Activated CD8-positive, alpha-beta memory T cell treated with anti-CD3 and anti-CD28 coated beads for 1 hour (primary cell): ENCODE measurements at places on chromosomes 13 and 19.

- DNase-seq, result peak; percentile 4
Measured at GRCh38 chr13:51534041-51534817, 50.0 kb upstream of the WDFY2 start.

DNA sequence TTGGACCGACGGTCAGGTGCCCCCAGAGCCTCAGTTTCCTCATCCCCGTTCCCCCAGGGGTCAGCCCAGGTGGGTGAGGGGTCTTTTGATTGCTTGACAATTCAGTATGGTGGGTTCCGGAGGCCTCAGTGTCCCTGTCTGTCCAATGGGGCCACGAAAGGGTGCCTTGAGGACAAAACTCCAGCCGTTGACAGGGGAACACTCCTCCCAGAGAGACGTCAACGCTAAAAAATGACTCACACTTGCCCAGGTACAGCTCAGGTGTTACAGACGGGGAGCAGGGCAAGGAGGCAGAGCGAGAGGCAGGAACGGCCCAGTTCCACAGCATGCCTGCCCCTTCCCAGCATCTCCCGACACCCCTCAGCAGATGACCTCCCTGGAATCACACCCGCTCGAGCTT, 1.8 kb downstream of the TNFAIP8L1 start:
- no peak for DNase-seq

DNA sequence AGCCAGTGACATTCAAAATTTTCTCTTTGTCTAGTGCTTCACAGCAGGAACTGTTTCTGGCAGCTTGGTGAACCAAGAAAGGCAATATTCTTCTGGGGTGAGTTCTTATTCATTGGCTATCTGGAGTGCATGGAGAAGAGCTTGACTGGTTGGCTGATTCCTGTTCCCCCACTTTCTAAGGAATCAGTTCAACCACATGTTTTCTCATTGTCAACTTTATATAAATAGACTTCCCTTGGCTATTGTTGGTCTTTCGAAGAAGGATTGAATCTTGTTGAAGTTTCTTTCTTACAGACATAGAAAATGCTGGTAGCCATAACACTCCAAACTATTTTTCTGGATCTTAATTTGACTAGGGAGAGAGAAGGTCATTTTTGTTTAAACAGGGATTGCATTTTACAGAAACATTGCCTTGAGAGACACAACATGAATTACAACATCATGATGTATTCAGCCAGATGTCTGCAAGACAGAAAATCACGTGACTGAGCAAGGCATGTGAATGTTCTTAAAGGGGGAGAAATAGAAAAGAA, 85.2 kb downstream of the EDNRB start:
- no peak for DNase-seq

- DNase-seq, result no peak
Measured at GRCh38 chr13:103961129-103961528, 894.9 kb upstream of the SLC10A2 start.

DNA sequence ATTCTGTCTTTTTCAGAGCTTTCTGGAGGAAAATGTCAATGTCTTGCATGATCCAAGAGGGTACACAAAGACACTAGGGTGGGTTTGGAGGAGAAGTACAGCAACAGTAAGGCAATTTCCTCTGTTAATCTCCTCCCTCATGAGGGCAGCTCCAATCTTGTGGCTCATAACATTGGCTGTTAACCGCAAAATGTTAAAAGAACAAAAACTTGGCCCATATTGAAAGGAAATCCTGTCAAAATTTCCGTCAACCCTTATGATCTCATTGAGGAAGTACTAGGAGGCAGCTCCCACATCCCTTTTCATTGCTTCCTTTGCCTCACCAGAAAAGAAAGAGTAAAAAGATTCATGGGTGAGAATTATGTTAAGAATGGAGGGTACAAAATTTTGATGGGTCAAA, 11.6 kb downstream of the OXGR1 start:
- no peak for DNase-seq

GRCh38 chr19:29294343-29294811, 81.4 kb upstream of the UQCRFS1 start:
- no peak for DNase-seq

- DNase-seq, result no peak
Measured at GRCh38 chr13:83929157-83929556, 46.9 kb upstream of the SLITRK1 start.

DNA sequence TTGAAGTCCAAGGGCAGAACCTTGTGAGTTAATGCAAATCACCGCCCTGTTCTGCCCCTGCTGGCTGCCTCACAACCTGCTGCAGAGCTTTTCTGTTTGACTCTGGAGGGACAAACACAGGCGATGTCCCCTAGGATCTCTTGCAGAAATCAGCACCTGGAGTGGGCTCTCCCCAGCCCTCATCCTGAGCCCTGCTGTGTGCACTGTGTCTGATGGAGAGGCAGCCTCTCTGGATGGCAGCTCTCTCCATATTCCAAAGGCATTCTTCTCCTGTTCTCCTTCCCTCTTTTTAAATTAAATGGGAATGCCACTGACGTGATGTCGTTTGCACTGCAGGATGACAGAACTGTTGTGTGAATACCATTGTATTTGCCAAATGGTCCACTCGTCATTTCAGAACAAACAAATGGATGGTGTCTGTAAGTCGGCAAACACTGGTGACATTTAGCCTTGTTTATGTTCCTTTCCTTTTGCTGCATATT, 184.1 kb downstream of the ZNF536 start:
- no peak for DNase-seq

DNA sequence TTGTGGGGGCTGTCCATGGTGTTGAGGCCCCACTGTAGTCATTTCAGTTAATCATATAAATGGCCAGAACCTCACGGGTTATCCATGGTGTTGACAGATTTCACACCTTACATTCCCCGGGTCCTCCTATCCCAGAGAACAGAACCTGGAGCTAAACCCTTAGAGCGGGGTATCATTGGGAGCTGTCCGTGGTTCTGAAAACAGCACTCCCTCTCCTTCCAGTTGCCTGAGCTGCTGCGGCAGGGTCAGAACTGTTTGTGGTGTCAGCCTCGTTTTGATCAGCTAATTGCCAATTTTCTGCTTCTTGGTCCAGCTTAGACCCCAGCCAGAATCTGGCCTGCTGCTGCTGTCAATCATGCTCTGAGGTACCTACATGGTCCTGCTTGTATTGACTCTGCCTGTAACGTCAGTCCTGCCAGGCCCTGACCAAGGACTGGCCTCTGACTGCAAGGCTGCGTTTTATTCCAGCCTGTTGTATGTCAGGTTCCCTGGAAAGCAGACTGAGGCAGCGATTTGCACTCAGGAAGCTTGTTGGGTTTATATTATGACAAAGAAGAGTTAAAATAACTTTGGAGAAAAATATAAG, 55.8 kb upstream of the KCTD15 start:
- DNase-seq, result no peak

- no peak for DNase-seq
Measured at GRCh38 chr19:6042776-6043726, 65.1 kb upstream of the RANBP3 start.

GRCh38 chr13:94204163-94204562, 275.3 kb downstream of the DCT start:
- no peak for DNase-seq

- peak; percentile 23 for DNase-seq
Measured at GRCh38 chr19:3250675-3251074, 26.2 kb downstream of the CELF5 start.

DNA sequence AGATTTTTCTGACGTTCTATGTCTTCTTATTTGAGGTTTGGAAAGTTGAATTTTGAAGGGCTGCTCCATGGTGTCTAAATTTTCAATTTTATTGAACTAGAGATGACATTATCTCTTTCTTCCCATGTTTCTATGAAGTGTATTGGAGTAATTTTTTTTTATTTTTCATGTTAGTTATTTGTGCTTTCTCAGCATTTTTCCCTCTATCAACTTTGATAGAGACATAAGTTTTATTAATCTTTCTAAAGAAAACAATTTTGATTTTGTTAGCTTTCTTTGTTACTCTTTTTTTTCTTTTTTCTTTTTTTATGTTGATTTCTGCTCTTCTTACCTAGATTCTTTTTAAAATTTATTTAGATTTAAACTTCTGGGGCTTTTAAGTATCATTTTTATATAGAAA, 1694.8 kb downstream of the PCDH9 start:
- no peak for DNase-seq

DNA sequence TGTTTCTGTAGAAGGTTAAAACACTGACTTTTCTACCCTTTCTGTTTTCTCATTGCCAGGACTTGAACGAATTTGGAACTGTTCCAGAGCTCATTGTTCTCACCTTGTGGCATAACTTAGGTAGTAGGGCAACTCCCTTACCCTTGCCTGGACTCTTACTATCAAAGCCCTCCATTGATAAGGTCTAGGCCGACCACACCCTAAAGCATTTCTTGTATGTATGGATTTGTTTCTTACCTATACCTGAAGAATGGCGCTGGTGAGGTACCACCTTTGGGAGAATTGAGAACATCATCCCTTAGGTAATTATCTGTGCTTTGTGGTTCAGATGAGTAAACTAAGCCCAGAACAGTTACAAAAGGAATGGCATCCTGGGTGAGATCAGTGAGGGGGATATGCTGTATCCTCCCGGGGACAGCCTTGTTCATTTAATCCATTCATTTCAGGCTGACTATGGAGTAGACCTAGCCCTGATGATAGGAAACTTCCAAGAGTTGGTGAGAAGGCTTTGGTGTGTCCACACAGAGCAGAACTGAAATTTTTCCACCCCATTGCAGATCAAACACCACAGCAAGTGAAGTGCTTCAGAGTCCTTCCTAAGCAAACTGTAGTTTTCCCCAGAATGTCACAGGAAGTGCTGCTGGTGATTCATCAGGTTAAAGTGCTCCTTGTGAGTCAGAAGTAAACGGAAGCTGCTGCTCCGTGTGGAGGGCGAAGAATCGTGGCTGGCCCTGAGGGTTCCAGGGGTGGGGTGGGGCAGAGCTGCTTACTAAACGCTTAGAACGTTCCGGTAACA, 113.0 kb downstream of the TEX26 start:
- peak; percentile 40 for DNase-seq

- DNase-seq, result no peak
Measured at GRCh38 chr13:60696602-60697001, 299.6 kb downstream of the TDRD3 start.

- DNase-seq, result no peak
Measured at GRCh38 chr13:95317039-95317989, 16.1 kb upstream of the ABCC4 start.

DNA sequence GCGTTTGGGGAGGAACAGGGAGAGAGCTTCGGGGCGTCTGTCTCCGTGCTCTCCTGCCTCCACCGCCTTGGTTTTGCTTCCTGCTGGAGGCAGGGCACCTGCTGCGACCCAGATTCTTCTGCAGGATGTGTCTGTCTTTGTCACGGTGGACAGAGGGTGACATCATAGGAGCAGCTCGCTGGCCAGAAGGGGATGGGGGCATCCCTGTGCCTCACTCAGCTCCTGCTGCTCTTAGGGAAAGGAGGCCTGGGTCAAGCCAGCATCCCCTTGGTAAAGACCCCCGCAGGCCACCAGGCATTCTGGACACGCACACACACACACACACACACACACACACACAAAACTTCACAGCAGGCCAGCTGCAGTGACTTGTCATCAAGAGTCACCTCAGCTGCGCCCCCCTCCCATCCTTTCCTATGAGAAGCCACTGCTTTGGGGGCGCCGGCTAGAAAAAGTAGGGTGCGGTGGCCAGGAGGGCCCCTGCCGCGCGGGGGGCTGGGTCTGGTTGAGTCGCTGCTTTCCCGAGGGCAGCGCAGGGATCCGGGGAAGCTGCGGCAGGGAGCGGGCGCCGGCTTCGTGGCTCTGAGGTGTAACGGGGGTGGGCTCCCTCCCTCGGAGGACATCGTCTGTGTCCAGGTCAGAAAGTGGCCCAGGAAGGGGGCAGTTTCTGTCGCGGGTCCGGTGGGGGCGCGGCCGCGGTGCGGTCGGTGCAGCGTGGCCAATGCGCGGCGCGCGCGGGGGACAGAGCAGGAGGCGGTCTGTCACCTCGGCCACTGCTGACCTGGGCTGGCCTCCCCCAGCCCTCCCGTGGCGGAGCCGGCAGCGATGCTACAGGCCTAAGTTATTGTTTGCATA, 15.8 kb upstream of the NPAS1 start:
- no peak for DNase-seq

DNA sequence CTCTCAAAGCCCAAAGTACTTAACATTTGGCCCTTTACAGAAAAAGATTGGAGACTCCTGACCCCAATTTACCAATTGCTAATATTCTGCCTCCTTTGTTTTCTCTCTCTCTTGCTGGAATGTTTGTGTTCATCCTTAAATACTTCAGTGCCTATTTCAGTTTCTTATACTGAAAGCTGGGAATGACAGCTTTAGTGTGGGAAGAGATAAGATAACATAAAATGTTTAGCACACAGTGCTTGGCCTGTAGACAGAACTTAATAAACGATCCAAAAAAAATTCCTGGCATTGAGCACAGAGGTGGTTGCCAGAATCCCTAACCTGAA, 3.0 kb upstream of the PLEKHF1 start:
- DNase-seq, result no peak

GRCh38 chr19:32165750-32166149, 179.7 kb upstream of the ZNF507 start:
- DNase-seq, result no peak

DNA sequence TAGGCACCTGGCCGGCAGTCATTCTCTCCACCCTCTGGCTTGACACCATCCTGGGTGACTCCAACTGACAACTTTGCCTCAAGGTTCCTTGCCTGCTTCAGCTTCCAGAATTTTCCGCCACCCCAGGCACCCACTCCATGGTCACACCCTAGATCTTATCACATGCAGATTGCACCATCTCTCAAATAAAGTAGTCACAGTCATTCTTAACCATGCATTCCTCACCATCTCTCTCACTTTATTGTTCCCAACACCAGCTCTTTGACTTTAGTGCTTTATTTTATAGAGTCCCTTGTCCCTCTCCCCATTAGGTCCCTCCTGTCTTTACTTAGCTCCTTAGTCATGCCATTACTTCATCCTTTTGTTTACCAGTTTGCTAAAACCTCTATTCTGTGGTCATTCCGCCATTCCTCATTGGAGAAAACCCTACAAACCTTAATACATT, 351.7 kb downstream of the SPRY2 start:
- no peak for DNase-seq

DNA sequence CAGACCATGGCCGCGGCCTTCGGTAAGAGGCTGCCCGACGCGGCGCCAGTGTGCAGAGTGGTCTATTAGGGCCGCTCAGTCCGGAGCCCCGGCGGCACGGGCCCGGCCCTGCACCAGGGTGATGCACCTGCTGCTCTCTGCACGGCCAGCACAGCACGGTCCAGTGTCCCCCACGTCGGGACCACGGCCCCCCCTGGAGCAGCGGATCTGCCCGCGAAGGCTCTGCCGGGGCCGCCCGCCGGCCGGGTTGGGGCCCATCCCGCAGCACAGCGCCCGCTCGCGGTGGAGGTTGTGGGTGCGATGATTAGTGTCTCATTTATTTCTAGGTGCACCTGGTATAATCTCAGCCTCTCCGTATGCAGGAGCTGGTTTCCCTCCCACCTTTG, 7.9 kb downstream of the PTBP1 start:
- DNase-seq, result no peak
